Activated T-helper 1 cell treated with Interleukin-2 at 50 U/mL for 16 hours (primary cell): ENCODE measurements at places on chromosomes 16 and 17.

DNA sequence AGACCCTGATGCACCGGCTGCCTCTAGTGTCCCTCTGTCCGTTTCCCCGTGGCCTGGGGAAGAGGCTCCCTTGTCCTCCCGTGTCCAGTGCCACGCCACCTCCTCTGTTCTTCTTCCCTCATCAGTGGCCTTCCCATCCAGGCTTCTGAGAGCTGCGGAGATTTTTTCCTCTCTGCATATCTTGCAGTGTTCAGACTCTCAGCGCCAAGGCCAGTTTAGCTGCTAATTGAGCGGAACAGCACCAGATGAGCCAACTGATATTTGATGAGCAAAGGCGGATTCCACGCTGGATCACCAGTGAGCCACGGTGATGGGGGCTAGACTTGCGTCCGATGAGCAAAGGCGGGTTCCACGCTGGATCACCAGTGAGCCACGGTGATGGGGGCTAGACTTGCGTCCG lies 257.6 kb downstream of the FOXL1 start:
- no peak for DNase-seq

DNA sequence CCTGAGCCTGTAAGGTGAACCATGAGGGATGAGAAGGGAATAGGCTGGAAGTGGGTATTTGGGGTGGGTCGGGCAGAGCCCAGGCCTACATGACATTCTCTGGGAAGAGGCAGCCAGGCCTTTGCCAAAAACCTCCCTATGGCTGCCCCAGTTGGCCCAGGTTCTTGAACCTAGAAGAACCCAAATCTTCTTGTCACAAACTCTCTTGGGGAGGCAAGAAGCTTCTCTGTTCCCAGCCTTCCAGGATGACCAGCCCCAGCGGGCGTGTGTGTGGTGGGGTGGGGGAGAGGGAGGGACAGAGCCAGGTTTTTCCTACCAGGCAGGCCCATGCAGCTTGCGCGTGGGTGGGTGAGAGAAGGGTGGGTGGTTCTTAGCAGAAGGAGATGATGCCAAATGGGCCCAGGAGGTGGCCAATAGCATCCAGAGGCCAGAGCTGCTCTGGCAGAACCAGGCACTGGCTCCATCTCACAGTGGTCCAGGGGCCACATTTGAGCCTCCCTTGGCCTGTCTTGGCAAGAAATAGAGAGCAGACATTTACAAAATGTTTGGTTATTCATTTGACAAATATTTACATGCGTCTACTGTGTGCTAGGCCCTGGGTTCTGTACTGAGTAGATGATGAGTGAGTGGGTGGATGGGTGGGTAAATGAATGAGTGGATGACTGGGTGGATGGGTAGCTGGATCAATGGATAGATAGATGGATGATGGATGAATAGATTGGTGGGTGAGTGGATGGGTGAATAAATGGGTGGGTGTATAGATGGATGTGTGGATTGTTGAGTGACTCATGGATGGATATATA lies 44.3 kb upstream of the PLCG2 start:
- no peak for DNase-seq

GRCh38 chr16:71840052-71840451 lies 5.7 kb upstream of the ATXN1L start:
- DNase-seq = no peak

- DNase-seq = no peak
These were observed 2.3 kb downstream of the MAP3K3 start for GRCh38 chr17:63624531-63624880.

GRCh38 chr16:73878611-73879010 lies 418.0 kb upstream of the PSMD7 start:
- DNase-seq = no peak

- DNase-seq = no peak
These were observed 30.9 kb upstream of the SLC25A19 start for GRCh38 chr17:75319904-75320691.

GRCh38 chr16:89363621-89364393 lies 126.6 kb downstream of the ANKRD11 start:
- no peak for DNase-seq

- DNase-seq = no peak
These were observed 1.2 kb downstream of the RASD1 start for GRCh38 chr17:17494870-17495535.

DNA sequence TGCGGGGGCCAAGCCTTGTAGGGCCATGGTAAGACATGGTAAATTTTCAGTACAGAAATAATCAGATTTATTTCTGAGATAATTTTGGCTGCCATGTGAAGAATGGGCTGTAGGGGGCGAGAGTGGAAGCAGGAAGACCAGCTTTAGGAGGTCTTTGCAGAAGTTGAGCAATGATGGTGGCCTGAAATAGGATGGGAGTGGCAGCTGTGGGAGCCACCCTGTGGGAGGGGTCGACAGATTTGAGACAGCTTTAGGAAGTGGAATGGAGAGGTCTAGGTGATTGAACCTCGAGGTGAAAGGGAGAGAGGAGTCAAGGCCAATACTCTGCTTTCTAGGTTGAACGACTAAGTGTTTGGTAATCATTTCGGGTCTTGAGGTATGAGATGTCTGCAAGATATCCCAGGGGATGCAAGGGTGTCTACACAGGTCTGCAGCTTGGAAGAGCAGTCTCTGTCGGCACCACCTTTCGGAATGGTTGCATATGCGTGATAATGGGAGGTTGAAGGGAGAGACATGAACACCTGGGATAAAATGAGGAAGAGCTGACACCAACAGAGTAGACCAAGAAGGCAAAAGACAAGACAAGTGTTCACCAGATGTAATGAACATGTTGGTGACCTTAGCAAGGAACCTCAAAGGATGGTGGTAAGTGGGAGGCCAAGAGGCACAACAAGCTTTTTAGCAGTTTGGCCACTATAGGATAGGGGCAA lies 4.2 kb upstream of the ATXN7L3 start:
- no peak for DNase-seq

DNA sequence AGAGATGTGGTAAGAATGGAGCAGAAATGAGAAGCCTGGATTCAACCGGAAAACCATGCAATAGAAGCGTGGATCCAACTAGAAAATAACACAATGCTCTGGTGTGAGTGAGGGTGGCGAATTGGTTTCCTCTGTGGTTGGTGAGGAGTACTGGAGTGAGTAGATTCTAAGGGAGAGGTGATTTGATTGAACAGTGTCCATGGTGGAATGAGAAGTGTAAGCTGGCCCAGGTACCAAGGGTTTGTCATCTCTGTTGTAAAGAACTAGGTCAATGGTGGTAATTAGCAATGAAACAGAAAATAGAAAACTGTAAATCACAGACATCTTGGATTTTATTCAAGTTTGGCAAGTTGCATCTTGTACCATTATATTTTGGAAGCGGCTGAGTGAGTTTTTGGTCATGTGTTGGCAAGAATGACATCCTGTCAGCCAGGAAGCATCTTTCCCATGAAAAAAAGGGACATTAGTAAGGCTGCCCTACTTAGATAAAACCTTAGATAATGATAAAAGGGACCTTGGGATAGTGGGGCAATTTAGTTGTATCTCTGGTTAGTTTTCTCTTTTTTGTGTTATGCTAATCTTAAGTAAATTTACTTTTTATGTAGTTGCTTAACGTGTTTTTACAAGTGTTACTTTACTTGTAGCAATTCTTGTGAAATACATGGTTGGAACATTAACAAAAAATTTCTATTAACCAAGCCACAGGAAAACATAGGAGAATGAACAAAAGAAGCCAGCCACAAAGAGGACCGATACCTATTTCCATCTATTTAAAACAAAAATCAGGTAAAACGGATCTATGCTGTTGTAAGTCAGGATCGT lies 20.9 kb downstream of the HSD17B2 start:
- no peak for DNase-seq

GRCh38 chr16:81492311-81492761 lies 47.7 kb downstream of the CMIP start:
- DNase-seq = no peak

DNA sequence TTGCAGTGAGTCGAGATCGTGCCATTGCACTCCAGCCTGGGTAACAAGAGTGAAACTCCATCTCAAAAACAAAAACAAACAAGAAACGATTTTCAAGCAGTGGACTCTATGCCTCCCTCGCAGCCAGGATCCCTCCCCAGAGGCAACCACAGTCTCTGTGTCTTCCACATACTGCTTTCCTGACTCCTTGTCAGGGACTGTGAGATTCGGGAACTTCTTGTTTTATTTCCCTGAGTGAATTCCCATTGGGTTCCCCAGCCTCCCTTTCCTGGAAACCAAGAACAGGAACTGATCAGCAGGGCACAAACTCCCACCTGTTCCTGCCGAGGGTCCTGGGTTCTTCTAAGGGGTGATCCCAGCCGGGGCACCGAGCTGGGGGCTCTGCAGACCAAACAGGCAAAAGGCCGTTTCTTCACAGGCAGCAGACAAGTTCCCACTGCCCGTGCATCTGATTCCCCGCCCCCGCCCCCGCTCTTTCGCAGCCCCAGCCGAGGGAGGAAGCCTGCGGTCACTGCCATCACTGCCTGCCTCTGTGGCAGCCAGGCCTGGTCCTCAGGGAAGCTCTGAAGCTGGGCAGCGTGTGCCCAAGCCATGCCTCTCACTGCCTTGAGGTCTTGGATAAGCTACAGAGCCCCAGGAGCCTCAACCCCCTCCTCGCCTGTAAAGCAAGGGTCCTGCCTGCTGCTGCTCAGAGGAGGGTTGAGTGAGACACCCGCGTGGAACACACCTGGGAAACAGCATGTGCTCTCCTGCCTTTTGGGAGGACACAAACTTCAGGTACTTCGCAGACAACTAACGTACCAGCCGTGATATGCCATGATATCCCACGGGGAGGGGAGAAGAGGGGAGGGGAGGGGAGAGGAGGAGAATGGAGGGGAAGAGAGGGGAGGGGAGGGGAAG lies 5.5 kb upstream of the PIEZO1 start:
- DNase-seq = no peak

DNA sequence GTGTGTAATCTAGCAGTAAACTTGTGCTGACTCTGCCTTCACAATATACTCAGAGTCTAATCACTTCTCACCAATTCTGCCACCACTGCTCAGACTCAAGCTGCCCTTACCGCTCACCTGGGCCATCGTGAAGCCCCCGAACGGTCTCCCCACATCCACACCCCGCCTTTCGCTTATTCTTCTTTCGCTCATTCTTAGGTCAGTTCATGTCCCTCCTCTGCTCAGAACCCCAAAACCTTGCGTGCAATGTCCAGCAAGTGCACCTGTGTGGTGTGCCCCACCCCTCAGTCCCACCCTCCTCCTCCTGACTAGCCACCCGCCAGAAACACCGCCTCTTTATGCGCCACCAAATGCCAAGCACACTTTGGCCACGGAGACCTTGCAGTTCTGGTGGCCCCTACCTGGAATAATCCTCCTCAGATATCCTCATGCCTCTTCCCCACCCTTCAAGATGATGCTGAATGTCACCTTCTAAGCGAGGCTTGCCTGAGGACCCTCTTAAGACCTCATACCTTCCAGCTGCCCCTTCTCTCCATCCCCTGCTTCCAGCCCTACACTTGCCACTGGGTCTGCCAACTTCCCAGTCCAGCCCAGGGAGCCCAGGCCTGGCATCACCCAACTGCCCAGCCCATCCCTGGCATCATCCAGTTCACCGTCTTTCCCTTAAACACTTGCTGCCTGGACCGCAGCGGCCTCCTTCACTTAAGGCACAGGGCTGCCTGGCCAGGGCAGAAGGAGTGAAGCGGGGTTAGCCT lies 34.3 kb upstream of the RBFOX3 start:
- no peak for DNase-seq

- no peak for DNase-seq
These were observed 2.5 kb upstream of the SMPD3 start for GRCh38 chr16:68450741-68451255.

DNA sequence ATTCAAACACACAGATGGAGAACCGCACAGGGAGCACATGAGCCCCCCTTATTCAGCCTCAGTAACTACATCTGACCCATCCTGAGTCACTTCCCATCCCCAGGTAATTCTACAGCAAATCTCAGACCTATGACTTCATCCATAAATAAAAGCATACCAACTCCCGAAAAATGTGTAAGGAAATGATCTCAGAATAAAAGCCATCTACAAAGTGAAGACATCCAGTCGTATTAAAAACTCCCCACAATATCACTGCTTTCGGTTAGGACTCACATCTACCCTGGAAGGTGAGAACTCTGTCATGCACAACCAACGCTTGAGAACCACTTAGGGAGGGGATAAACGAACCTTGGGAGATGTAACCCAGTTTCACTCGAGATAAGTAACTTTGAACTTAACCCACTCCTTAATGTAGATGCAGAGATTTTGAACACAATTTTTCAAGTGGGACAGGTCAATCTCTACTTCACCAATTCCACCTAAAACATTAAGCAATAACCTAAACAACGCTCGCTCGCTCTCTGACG lies 1.3 kb downstream of the USP36 start:
- no peak for DNase-seq

DNA sequence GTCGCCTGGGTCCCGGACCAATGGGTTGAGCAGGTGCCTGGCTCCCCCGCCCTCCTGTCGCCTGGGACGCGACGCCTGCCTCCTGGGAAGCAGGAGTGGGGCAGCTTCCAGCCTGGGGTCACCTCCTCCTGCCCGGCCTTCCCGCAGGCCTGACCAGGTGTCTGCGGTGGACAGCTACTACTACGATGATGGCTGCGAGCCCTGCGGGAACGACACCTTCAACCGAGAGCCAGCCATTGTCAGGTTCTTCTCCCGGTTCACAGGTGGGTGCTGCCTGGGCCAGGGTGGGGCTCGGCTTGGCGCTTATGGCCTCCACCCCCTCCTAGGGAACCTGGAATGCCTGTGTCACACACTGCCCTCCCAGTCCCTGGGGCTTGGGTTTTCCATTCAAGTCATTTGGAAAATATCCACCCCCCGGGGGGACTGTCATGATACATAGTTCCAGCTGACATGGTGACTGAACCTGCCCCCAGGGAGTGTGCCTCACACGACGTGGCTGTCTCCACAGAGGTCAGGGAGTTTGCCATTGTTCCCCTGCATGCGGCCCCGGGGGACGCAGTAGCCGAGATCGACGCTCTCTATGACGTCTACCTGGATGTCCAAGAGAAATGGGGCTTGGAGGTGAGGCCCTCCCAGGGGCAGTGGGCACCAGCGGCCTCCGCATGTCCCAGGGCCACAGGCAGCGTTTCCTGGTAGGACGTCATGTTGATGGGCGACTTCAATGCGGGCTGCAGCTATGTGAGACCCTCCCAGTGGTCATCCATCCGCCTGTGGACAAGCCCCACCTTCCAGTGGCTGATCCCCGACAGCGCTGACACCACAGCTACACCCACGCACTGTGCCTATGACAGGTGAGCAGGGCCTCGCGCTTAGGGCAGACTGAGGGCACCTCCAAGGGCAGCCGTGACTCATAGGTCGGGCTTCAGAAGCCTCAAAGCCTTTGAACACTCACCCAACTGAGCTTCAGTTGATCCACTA lies 2.3 kb downstream of the DNASE1 start:
- no peak for DNase-seq

DNA sequence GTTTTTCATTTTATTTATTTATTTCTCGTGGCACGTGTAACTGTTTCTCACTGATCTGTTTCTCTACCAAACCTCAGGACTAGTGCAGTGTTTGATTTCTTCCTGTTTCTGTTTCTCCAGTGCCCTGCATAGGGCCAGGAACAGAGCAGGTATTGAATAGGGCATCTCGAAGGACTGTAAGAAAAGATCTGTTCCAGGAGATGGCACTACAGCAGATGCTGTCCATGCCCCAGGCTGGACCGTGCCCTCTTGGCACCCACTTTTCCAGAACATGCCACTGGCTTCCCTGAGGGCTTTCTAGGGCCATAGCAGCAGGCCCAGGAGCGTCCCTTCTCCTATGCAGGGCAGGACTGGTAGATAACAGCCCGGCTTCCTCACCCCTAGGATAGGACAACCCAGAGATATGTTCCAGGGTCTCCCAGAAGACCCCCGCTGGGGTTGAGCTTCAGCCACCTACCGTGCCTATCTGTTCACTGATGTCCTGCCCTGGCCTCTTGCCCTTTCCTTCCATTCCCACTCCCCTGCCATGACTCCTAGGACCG lies 4.4 kb downstream of the SNX20 start:
- no peak for DNase-seq
